ENCODE measurements at places on chromosomes 6 and 20. TPM values are rescaled to one million over a fixed set of nuclear protein-coding genes. Genes with fewer than 3 reads are reported as not detected.

C20orf204 gene
- total RNA-seq = 0.85 TPM

CRISP2 gene
- total RNA-seq = not detected

ANGPT4 gene
- total RNA-seq = not detected

ADGRB3 gene
- total RNA-seq = under 0.01 TPM

SIRPG gene
- total RNA-seq = not detected

POM121L2 gene
- total RNA-seq = not detected

CCN5 gene
- total RNA-seq = not detected

JAG1 gene
- 205 TPM for total RNA-seq

DOK5 gene
- 0.24 TPM for total RNA-seq

CAGE1 gene
- total RNA-seq = not detected

RAET1L gene
- 2.3 TPM for total RNA-seq

NANP gene
- total RNA-seq = 5.1 TPM

TRIM15 gene
- total RNA-seq = not detected

NNAT gene
- total RNA-seq = not detected

GNAS-AS1 gene
- total RNA-seq = 0.48 TPM

DYNLT2 gene
- total RNA-seq = 0.72 TPM

DAAM2 gene
- total RNA-seq = 0.24 TPM

Measured in tracheal epithelial cell (primary cell).